ENCODE measurements at places on chromosomes 6 and 20.

GRCh38 chr6:163671355-163671754, 256.8 kb downstream of the QKI start:
- no peak for DNase-seq

GRCh38 chr20:32116079-32116521, 6.6 kb downstream of the TM9SF4 start:
- no peak for DNase-seq

- no peak for DNase-seq
Observed at GRCh38 chr6:19446570-19446969, 390.6 kb upstream of the ID4 start.

- DNase-seq = no peak
Observed at GRCh38 chr6:33192671-33193602, 670 bp upstream of the COL11A2 start.

DNA sequence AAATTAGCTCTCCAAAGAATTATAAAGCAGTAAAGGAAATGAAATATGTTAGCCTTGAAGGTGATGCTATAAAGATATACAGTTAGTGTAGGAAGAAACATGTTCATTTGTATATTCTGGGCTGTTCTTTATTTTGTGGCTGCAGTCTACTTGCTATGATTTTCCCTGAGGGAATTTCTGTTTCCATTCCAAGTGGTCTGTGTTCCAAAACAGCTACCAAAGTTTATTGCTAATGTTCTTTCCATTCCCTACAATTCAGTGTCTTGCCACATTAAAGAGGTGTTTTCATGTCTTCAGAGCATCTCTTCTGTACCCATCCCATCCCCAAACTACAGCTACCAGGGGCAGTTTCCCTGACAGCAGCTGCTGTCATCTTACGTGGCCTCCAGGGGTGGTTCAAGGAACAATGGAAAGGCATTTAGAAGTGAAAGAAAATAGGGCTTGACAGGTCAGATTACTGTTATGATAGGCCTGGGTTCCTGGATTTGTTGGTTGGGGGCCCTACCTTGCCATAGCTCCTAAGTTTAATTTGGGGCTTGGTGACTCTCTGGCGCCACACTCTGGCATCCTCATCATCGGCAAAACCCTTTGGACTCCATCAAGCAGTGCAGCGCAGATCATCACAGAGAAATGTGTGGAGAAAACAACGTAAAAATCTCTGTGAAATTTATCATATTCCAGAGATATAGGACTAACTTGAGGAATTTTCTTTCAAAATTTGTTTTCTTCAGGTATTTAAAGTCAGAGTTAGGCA, 33.8 kb upstream of the AIG1 start:
- DNase-seq = peak; percentile 9

DNA sequence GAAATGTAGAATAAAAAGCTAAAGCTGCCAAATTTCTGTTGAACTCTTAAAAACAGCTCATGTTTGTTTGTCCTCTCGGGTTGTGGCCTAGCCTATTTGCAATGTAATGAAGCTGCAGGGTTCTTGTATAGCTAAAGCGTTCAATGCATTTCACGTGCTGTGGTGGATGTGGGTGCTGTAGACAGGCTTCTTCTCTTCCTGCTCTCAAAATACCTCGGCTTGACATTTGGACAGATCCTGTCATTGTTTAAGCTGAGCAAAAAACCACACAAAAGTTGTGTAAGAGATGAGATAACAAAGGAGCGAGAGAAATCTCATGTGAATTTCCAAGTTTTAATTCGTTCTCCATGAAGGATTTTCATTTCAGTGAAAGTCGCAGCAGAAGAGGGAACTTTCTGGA, 196.3 kb upstream of the UST start:
- DNase-seq = no peak
